Fibroblast of villous mesenchyme (primary cell): ENCODE measurements at places on chromosomes 3 and 15.
A peak's percentile ranks its signal among the peaks of the same experiment; 100 is the strongest.

DNA sequence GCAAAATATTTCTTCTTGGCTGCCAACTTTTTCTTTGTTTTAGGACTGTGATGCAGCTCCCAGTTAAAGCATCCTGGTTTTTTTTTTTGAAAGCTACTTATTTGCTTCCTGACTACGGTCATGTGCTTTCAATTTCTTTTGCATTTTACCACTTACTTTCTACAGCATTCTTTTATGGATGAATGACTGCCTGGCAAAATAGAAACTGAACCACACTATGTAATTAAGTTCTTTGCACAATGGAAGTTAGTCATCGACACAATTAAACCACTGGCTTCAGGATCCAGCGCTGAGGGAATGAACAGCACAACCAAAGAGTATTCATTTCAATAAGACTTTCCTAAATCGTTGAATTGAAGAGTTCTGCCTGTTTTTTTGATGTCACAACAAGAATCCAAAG lies 82.2 kb upstream of the EPHA3 start:
- peak; percentile 6 for DNase-seq

GRCh38 chr15:66850996-66851310 lies 148.9 kb downstream of the SMAD6 start:
- DNase-seq: no peak

GRCh38 chr15:32750979-32751378 lies 33.2 kb downstream of the GREM1 start:
- DNase-seq: no peak

DNA sequence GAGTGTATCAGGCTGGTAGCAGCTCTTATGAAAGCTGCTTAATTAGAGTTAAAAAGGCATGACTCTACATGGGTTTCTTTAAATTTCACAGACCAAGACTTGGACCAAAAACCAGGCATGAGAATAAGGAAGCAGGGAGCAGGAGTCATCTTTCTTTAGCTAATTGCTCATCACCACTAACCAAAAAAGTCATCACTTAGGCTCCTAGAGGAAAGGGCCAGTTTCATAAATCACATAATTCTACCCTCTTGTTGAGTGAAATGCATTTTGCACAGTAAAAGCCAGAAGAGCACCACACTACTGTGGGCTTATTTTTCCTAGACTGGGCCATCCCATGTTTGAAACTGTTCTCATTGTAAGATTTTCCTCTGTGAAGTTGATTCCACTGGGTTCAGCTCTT lies 175.6 kb downstream of the GREM1 start:
- no peak for DNase-seq

DNA sequence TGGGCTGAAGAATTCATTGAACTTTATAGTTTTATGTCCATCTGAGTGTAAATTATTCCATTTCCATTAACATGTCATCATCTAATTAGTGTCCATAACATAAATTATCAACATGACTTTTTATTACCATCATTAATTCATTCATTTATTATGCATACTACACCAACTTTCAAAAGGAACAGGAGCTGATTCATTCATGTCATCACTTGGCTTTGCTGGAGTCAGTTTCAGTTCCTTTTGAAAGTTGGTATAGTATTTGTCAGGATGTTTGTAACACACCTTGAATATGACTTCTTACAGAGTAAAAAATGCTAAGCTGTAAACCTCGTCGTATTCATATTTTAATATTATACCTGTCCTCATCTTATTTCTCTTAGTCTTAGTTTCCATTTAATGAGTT lies 298.0 kb upstream of the RBMS3 start:
- DNase-seq: no peak

GRCh38 chr15:44501768-44502366 lies 35.1 kb upstream of the EIF3J start:
- DNase-seq: peak; percentile 66
